ENCODE measurements at places on chromosomes 12 and 14. TPM values are rescaled to one million over a fixed set of nuclear protein-coding genes. Genes with fewer than 3 reads are reported as not detected.

Gene STK38L
- 47.2 TPM for total RNA-seq

Gene C1RL
- 22.9 TPM for total RNA-seq

Gene MOK
- total RNA-seq: 2.0 TPM

DNA sequence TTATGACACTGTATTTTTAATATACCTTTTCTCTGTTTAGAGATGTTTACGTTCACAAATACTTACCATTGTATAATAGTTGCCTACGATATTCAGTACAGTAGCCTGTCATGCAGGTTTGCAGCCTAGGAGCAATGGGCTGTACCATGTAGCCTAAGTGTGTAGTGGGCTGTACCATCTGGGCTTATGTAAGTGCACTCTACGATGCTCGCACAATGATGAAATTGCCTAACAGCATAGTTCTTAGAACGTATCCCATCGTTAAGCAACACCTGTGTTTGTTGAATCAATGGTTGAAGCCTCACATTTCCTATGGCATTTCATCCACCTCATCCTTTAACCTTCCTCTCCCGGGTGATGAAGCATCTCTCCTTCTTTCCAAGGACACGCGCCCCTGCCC lies 12.5 kb upstream of the EML1 start:
- peaks cover 3% of the 10 kb centered on the region for H3K27me3 ChIP-seq
- no peak overlapping the region for H3K4me3 ChIP-seq
- DNase-seq: no peak
- no peak overlapping the region for H3K27ac ChIP-seq
- H3K4me1 ChIP-seq: peaks cover 16% of the 10 kb centered on the region

DNA sequence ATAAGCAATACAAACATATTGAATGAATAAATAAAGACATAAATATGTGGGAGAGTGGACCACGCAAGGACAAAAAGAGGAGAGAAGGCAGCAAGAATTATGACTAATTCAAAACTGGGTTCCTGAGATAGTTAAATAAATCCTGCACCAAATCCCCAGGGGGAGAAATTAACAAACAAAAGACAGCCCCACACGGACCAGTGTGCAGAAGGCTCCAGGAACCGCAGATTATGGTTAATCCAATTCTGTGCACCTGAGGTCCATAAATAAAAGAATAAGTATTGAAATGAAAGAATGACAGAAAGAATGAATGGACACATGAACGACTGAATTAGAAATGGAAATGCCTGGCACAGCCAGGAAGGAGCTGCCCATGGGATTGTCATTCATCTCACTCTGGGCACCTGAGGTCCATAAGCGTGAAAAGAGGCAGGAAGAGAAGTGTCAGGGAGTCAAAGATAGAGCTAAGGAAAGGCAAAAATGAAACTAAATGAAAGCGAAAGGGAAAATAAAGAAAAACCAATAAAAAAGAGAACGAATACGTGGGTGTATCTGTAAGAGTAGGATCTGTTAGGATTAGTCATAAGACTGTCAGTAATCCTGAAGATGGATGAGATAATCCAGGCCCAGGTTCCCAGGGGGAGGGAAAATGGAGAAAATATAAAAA lies 23.3 kb downstream of the MEG3 start:
- no peak overlapping the region for H3K27ac ChIP-seq
- no peak for DNase-seq
- H3K27me3 ChIP-seq: no peaks in the 10 kb centered on the region
- no peak overlapping the region for H3K4me3 ChIP-seq
- H3K4me1 ChIP-seq: peaks cover 3% of the 10 kb centered on the region
- peaks cover 9% of the 10 kb centered on the region for H3K36me3 ChIP-seq

Measured in WTC11 (cell line).